ENCODE measurements at places on chromosomes 13 and 19. TPM values are rescaled to one million over a fixed set of nuclear protein-coding genes. Genes with fewer than 3 reads are reported as not detected.

KCNJ14 gene
- 0.31 TPM for total RNA-seq

DNA sequence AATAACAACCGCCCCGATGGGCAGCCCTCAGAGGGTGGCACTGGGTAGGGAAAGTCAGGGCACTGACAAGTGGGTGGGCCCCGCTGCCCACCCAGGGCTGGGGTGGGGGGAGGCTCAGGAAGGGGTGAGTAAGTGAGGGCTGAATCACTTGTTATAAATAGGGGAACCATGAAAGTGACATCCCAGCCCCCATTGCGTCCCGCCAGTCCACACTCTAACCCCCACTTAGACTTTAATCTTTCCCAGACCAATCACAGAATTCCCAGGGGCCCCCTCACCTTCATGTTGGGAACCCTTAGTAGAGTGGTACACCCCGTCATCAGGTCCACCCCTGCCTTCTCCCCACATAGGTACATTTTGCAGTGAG is 37.0 kb upstream of the NANOS3 start:
- H3K36me3 ChIP-seq, result peaks cover 39% of the 10 kb centered on the region
- H3K27ac ChIP-seq, result peak overlapping the region; percentile 98
- no peaks in the 10 kb centered on the region for H3K4me1 ChIP-seq
- H3K27me3 ChIP-seq, result no peaks in the 10 kb centered on the region
- no peak for DNase-seq

GRCh38 chr13:67043901-67044300 is 186.2 kb downstream of the PCDH9 start:
- H3K36me3 ChIP-seq, result no peaks in the 10 kb centered on the region
- H3K4me1 ChIP-seq, result peaks cover 8% of the 10 kb centered on the region
- no peaks in the 10 kb centered on the region for H3K27me3 ChIP-seq
- no peak overlapping the region for H3K4me3 ChIP-seq

DNA sequence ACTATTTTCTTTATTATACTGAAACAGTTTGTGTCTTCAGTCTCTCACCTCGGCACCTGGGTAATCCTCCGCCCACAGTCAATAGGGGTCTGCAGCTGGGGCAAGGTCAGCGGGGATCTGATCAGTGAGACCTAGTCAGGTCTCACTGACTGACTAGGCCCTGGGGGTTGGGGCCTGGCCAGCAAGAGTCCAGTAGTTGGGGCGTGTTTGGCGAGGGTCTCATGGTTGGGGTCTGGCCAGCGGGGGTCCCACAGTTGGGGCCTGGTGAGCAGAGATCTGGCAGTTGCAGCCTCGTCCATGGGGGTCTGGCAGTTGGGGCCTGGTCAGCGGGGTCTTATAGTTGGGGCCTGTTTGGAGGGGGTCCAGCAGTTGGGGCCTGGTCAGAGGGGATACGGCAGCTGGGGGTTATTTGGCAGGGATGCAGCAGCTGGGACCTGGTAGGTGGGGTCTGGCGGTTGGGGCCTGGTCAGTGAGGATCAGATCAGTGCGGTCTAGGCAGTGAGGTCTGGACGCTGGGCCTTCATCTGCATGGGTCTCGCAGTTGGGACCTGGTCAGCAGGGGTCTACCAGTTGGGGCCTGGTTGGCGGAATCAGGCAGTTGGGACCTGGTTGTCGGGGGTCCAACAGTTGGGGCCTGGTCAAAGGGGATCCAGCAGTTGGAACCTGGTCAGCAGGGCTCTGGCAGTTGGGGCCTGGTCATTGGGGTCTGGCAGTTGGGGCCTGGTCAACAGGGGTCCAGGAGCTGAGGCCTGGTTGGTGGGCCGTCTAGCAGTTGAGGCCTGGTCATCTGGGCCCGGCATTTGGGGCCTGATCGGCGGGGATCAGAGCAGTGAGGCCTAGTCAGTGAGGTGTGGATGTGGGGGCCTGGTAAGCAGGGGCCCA is 61.1 kb upstream of the TPM4 start:
- no peaks in the 10 kb centered on the region for H3K36me3 ChIP-seq
- no peaks in the 10 kb centered on the region for H3K27me3 ChIP-seq

GRCh38 chr13:50654331-50654730 is 189.2 kb downstream of the DLEU7 start:
- H3K36me3 ChIP-seq, result no peaks in the 10 kb centered on the region
- H3K4me3 ChIP-seq, result no peak overlapping the region
- no peak for DNase-seq
- H3K4me1 ChIP-seq, result no peaks in the 10 kb centered on the region
- no peaks in the 10 kb centered on the region for H3K27me3 ChIP-seq
- no peak overlapping the region for H3K27ac ChIP-seq

DNA sequence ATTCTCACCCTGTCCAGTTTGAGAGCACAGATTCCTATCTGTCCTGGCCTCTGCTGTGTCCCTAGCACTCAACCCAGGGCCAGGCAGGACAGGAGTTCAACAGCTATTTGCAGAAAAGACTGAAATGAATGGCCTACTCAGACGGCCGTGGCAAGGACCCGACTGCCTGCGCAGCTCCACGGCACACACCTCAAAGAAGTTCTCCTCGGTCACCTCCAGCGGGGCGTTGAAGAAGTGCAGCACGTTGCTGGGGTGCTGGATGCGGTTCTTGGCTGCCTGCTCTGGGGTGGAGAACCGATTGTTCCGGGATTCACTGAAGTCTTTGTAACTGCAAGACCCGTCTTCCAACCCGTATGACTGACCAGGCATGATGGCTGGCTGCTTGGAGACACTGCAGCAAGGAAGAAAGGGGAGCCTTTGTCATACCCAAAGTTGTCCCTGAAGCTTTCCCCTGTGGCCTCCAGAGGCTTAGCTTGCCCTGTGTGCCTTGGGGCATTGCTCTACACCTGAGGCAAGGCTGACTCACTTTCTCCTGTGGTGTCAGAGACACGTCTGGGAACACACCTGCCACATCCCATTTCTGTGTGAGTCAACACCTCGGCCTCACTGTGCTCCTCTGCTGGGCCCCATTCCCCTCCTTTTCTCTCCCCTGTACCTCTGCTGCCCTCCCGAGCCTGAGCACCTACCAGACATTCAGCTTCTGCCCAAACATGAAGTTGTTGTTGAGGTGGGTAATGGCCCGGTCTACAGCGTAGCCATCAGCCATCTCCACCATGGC is 6.8 kb upstream of the ECH1 start:
- peaks cover 82% of the 10 kb centered on the region for H3K36me3 ChIP-seq
- H3K27me3 ChIP-seq, result no peaks in the 10 kb centered on the region
- H3K4me3 ChIP-seq, result no peak overlapping the region
- H3K4me1 ChIP-seq, result no peaks in the 10 kb centered on the region
- H3K27ac ChIP-seq, result no peak overlapping the region
- DNase-seq, result no peak

DNA sequence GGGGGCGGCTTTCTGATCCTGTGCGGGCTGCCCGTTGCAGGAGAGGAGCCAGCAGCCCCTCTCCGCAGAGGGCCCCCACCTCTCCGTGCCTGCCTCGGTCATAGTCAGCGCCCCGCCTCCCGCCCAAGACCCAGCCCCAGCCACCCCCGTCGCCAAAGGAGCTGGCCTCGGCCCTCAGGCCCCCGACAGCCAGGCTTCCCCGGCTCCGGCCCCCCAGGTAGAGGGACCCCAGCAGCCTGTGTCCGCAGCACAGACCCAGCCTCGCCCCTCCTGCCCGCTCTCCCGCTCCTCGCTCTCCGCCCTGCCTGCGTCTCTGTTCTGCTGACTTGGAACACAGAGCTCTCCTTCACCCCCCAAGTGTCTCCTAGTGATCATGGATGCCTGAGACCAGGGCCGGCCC is 31.3 kb upstream of the EHD2 start:
- no peak overlapping the region for H3K4me3 ChIP-seq
- H3K27me3 ChIP-seq, result no peaks in the 10 kb centered on the region
- H3K36me3 ChIP-seq, result peaks cover 38% of the 10 kb centered on the region
- no peaks in the 10 kb centered on the region for H3K4me1 ChIP-seq

GRCh38 chr13:111484959-111485358 is 164.5 kb downstream of the TEX29 start:
- no peak overlapping the region for H3K27ac ChIP-seq
- no peaks in the 10 kb centered on the region for H3K4me1 ChIP-seq
- DNase-seq, result no peak
- no peaks in the 10 kb centered on the region for H3K36me3 ChIP-seq

- no peaks in the 10 kb centered on the region for H3K36me3 ChIP-seq
- DNase-seq, result no peak
- H3K4me1 ChIP-seq, result peaks cover 5% of the 10 kb centered on the region
- H3K27me3 ChIP-seq, result no peaks in the 10 kb centered on the region
Observed at GRCh38 chr19:39333507-39333906, 2.3 kb downstream of the GMFG start.

- no peak overlapping the region for H3K27ac ChIP-seq
- H3K4me3 ChIP-seq, result no peak overlapping the region
- H3K36me3 ChIP-seq, result no peaks in the 10 kb centered on the region
- H3K27me3 ChIP-seq, result no peaks in the 10 kb centered on the region
- DNase-seq, result no peak
Observed at GRCh38 chr13:51733374-51734298, 70.3 kb downstream of the DHRS12 start.

DNA sequence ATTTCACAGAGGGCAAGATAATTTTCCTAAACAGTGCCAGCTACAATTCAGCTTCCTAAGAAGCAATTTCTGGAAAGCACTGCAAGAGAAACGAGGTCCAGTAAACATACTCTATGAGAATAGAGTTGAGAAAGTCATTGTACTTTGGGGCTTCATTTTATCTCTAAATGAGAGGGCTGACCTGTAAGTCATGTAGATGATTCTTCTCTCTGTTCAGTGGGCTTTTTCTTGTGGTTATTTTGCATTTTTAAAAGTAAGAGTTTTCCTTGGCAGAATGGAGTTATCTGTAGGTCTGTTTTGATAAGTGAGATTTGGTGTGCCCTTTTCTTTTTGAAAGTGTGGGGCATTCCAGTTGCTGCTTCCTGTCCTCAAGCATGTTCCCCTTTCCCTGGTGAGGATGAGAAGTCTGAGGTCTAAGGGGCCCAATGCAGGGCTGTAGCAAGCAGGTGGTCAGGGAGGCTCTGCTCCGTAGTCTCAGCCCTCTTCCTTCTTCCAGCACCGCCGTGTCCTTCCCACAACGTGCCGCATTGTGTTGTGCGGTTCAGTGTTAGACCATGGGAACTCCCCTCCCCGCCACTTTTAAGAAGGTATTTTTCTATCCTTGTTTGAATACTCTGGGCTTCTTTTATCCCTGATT is 86.3 kb downstream of the ARHGEF7 start:
- no peaks in the 10 kb centered on the region for H3K27me3 ChIP-seq
- no peaks in the 10 kb centered on the region for H3K36me3 ChIP-seq
- DNase-seq, result no peak
- no peak overlapping the region for H3K4me3 ChIP-seq

DNA sequence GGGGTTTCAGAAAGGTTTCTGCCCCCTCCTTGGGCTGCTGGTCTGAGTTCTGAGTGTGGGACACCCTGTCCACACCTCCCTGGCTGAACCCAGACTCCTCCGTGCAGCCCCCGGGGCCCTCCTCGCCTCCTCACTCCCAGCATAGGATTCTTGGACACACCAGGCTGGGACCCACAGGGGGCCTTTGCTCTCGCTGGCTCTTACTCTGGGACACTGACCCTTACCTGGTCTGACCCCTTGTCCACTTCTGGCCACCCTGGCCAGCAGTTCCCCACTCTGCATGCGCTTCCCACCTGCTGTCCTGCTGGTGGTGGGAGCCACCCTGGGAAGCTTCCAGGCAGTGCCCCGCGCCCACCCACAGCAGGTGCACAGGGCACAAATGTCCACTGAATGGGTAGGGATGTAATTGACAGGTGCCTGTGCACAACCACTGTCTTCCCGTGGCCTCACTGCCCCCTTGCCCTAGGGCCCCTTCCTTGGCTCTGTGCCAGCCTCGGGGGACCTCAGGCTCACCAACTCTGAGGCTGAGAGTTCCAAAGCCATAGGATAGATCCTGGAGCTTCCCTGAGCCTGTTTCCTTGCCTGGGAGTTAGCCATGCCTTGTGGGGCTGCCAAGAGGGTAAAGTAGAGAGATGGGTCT is 7.0 kb upstream of the SLC25A42 start:
- peaks cover 8% of the 10 kb centered on the region for H3K4me1 ChIP-seq
- no peak for DNase-seq
- H3K27ac ChIP-seq, result no peak overlapping the region
- H3K4me3 ChIP-seq, result no peak overlapping the region

KXD1 gene
- total RNA-seq, result 60.7 TPM

- H3K27ac ChIP-seq, result no peak overlapping the region
- no peaks in the 10 kb centered on the region for H3K27me3 ChIP-seq
- no peaks in the 10 kb centered on the region for H3K4me1 ChIP-seq
- H3K36me3 ChIP-seq, result no peaks in the 10 kb centered on the region
- DNase-seq, result no peak
Observed at GRCh38 chr13:94218951-94219350, 260.5 kb downstream of the DCT start.

DNA sequence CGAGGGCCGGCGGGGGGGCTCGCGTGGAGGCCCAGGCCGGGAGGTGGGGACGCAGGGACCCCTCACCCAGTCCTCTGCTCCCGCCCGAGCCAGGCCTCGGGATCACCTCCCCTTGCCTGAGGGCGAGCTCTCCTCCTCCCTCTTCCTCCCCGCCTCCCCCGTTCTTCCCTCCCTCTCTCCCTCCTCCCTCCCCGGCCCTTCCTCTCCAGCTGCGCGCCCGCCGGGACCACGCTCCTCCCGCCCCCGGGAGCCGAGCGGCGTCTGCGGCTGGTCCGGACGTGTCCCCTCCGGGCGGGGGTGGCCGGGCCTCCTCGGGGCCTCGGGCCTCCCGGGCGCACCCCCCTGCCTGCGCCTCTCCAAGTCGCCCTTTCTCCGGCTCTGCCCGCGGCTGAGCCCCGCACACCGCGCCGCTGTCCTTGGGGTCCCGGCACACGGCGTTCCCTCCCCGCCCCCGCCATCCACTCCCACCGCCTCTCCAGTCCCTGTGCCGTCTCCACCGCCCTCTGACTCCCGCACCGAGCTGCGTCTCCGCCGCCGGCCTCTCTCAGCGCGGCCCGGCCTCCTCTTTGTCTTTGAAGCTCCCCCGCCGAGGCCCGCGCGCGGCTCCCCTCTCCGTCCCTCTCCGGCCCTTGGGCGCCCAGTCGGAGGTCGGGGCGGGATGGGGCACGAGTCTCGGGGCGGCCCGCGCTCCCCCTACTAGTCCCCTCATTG is 5.7 kb downstream of the SOX1 start:
- H3K27ac ChIP-seq, result no peak overlapping the region
- H3K36me3 ChIP-seq, result no peaks in the 10 kb centered on the region
- no peak overlapping the region for H3K4me3 ChIP-seq
- no peaks in the 10 kb centered on the region for H3K4me1 ChIP-seq
- peaks cover 71% of the 10 kb centered on the region for H3K27me3 ChIP-seq

DNA sequence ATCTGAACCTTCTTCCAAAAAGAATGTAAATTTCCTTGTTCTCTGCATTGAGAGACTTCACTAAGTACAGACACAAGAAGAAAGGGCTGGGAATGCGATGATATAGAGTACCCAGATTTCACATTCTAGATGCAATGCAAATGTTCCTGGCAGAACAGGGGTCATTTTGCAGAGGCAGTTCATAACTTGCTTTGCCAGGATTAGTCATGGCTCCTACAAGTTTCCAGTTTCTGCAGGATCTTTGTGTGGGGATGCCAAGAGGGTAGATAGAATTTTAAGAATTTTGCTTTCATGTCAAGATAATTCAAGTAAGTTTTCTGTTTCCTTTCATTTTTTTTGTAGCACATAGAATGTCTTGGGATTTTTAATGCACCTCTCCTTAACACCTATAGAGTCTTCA is 181.2 kb downstream of the FGF9 start:
- DNase-seq, result no peak
- peaks cover 12% of the 10 kb centered on the region for H3K4me1 ChIP-seq
- no peaks in the 10 kb centered on the region for H3K36me3 ChIP-seq
- H3K4me3 ChIP-seq, result no peak overlapping the region

JUND gene
- 420 TPM for total RNA-seq

Measured in right atrium auricular region (tissue), 2 donors.